CD4-positive, alpha-beta T cell treated with Interleukin-10 for 1 hour (primary cell): ENCODE measurements at places on chromosomes 7 and 10.

DNA sequence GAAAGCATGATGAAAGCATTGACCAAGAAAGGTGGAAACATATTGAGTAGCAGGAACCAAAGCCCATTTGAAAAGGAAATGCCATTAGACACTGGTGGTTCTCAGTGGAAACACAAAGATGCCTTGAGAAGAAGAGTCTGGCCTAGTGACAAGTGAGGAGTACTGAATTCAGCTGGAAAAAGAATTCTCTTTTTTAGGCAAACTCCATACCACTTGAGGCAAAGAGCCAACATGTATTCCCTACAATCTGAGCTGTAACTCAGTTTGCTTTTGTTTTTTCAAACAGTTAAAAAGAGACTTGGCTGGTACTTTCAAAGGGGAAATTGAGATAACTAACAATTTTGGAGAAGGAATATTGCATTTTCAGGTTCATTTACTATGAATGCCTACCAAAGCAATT lies 624.0 kb downstream of the NRG3 start:
- DNase-seq: no peak

- DNase-seq: no peak
Measured at GRCh38 chr10:129881641-129882040, 82.4 kb downstream of the EBF3 start.

DNA sequence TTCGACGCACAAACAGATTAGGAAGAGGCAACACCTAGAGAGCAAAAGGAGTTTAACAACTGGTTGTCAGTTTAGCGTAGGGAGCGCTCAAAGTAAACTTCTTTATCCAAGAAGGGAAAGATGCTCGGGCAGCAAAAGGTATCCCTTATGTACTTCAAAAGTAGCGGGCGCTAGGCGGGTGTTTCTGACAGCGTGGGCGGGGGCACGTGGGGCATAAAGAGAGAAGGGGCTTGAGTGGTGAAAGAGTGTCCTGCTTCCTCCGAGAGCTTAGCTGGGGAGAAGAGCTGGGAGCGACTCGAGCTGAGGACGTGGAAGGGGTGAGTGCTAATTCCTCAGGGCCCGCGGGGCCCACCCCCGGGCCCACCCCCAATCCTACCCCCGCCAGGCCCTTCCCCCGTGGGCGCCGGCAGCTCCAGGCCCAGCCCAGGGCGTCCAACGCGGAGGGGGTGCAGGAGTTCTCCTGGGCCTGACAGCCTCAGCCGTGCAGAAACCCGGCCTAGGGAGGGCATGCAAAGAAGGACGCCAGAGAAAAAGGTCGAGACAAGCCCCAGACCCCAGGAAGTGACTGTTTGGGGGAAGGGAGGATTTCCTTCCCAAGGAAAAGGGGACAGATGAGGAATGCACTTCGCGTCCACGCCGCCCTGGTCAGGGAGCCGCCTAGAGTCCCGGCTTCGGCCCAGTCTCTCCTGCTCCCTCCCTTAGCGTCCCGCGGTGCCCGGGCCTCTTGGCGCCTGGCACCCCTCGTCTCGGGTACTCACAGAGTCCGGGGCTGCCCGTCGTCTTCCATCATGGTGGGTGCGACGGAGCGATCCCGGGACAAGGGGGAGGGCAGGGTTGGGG lies 868 bp downstream of the TIAL1 start:
- DNase-seq: peak; percentile 47

GRCh38 chr7:80284855-80285254 lies 150.2 kb downstream of the GNAI1 start:
- DNase-seq: no peak

- no peak for DNase-seq
Measured at GRCh38 chr7:30977222-30977621, 13.5 kb downstream of the GHRHR start.

GRCh38 chr10:27464993-27465392 lies 39.1 kb upstream of the RAB18 start:
- DNase-seq: peak; percentile 39

- no peak for DNase-seq
Measured at GRCh38 chr7:130359276-130359857, 14.8 kb downstream of the CPA5 start.

DNA sequence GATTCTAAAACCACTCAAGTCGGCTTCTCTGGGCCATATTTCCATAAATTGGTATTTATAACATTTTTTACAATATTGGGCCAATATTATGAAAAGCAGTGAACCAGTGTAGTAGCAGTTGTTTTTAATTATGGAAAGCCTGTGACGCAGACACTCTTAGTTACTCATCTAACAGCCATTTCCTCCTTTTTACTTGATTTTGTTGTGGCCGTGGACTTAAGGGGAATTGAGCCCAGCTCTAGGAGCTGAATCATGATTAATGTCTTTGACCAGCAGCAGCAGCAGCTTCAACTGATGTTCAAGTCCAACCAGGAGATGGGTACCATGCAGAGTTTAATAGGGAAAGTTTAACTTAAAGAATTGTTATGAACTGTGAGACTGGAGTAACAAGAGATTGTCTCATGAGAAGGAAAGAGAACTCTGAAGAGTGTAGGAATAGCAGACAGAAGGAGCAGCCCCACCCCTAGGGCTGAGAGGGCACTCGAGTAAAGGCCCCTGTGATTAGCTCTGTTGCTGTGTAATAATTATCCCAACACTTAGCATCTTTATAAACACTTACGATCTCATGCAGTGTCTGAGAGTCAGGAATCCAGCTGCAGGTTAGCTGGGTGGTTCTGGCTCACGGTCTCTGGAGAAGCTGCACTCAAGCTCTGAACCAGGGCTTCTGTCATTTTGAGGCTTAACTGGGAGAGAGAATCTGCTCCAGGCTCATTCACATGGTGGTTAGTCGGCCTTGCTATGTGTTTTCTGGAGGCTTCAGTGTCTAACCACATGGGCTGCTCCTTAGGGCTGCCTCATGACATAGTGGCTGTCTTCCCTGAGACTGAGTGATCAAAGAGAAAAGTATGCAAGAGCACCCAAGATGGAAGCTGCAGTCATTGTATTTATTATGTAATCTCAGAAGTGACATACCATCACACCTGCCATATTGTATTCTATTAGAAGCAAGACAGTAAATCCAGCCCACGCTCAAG lies 4.6 kb downstream of the LANCL2 start:
- DNase-seq: no peak

DNA sequence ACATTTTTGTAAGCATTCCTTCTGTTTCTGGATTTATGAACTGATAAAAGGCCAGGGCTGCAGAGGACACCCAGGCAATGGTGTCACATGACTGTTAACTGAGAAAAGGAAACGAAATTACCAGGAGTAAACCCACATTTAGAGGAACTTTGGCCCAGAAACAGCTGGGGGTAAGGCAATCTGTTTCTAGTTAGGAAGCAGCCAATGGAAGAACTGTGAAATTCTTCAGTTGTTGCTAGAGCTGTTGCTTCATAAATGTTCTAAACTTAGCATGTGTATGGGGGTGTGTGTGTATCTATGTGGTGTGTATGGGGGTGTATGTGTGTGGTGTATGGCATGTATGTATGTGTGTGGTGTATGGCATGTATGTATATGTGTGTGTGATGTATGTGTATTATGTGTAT lies 11.8 kb upstream of the PDCD4 start:
- no peak for DNase-seq

- DNase-seq: no peak
Measured at GRCh38 chr10:78980354-78980753, 88.4 kb upstream of the ZMIZ1 start.

DNA sequence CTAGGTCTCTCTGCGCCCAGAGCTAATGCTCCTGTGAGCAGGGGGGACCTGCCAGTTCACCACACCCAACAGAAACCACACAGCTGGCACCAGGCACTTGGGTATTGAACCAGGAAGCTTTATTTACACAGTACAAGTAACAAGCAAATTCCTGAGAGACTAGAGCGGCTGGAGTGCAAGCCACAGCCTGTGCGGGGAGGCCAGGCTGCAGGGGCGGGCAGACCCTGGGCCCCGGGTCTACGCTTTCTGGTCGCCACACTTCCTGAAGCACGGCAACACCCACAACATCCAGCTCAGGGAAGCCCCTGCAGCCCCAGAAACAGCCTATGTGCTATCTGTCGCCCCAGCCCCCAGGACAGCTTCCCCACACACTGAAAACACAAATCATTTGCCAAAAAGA lies 125.0 kb downstream of the FAM53B start:
- peak; percentile 28 for DNase-seq

GRCh38 chr10:109933984-109934565 lies 10.8 kb upstream of the XPNPEP1 start:
- peak; percentile 53 for DNase-seq

- no peak for DNase-seq
Measured at GRCh38 chr10:132183046-132183445, 3.7 kb upstream of the DPYSL4 start.

- peak; percentile 94 for DNase-seq
Measured at GRCh38 chr7:101165075-101165957, at the start of gene VGF. Gene VGF, minus strand, starts transcription at chr7:101165569. Its CDS starts 726 bp downstream, at chr7:101164843.

- no peak for DNase-seq
Measured at GRCh38 chr7:66239467-66239856, 34.3 kb downstream of the TPST1 start.

DNA sequence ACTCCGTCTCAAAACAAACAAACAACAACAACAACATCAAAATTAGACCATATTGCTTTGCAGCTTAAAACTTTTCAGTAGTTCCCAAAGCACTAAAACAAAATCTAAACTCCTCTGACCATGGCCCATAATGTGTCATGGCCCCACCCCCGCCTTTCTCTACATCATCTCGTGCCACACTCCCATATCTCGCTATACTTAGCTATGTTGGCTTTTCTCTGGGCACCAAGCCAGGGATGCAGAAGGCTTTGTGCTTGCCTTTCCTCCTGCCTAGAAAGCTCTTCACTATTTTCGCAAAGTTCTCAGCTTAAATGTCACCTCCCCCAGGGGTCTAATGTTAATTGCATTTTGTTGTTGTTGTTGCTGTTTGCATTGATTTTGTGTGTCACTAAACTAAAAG lies 15.1 kb upstream of the SLC16A12 start:
- no peak for DNase-seq

- no peak for DNase-seq
Measured at GRCh38 chr10:114821915-114822443, 399 bp downstream of the FHIP2A start.

GRCh38 chr10:95742962-95743535 lies 12.9 kb upstream of the ENTPD1 start:
- DNase-seq: no peak

GRCh38 chr7:95004618-95005247 lies 97.3 kb downstream of the PPP1R9A start:
- DNase-seq: no peak

DNA sequence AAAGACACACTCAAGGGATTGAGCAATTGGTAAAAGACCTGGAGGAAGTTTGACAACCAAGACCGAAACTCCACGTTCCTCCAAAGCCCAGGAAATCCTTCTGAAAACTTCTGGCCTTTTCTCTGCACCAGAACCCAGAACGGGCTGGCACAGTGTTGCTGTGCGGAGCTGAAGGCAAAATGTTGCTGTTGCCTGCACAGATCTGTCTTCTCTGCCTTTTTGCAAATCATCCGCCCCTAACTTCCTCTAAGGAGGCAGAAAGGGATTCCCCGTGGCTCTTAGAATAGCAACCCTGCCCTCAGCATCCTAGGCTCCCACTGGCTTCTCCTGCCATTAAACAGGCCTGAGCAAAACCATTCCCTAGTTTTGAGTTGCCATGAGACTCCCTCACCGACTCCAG lies 44.9 kb downstream of the FIGNL1 start:
- no peak for DNase-seq

DNA sequence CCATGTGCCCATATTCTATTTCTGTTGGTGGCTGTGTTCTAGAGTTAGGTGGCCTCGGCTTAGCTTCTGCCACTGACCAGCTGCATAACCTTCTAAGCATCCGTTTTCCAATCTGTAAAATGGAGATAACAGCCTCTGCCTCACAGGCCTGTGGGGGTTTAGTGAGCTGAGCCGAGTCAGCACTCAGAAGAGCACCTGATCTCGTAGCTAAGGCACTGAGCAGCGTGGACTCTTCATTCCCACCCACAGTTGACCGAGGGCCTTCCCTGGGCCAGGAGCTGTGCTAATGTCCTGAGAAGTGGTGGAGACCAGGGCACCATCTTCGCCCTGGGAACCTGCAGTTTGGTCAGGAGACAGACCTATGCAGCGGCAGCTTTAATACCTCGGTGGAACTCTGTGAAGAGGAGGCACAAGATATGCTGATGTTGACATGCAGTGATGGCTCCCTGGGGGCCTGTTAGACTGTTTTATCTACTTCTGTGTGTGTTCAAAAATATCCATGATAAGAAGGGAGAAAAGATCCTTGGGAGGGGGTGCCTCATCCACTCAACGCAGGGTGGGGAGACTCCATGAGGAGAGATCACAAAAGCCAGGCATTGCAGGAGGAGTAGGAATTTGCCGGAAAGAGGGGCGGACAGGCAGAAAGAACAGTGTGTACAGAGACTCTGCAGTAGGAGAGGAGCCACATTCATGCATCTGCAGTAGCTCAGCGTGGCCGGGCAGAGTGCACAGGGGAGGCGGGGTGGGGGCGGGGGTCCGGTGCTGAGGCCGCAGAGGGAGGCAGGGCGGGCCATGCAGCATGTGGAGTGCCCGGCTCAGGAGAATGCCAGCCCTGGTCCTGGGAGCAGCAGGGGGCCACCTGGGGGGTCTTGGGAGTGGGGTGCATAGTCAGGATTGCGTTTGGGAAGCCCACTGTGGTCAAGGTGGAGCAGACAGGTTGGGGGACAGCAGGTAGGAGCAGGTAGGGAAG lies 136.8 kb downstream of the C10orf105 start:
- no peak for DNase-seq

- DNase-seq: no peak
Measured at GRCh38 chr10:92027141-92027540, 103.6 kb downstream of the BTAF1 start.

DNA sequence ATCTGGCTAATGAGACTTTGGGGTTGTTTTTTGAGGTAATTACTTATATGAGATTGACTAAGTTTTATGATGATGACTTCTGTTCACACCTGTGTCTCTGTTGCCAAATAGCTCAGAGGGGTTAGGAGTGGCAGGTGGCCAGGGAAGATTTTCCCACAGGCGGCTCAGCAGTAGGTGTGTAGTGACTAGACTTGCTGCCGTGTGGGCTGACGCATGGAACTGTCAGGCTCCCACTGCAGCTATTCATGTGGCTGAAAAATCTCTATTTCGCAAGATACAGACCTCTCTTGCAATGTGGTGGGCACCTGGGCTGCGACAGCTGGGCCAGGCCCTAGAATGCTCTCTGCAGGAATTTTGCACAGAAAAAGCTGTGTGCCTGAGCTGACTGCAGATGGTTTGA lies 1.4 kb downstream of the CPA4 start:
- no peak for DNase-seq

DNA sequence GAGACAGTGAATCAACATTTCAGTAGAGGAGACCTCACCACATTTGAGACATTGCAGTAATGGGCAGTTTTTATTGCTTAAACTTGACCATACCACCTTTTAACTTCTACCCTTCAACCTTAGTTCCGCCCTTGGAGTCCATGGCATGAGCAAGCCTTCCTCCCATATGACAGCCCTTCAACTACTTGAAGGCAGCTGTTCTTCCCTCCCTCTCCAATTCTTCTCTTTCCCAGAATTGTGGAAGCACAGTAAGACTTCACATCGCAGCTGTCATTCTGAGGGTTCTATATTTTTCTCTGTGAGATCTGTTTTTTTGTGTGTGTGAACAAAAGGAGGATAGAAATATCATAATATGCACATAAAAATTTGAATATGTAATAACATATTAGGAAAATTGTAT lies 2.2 kb upstream of the TSPAN12 start:
- DNase-seq: no peak
